ENCODE measurements at places on chromosomes 1 and 21.

DNA sequence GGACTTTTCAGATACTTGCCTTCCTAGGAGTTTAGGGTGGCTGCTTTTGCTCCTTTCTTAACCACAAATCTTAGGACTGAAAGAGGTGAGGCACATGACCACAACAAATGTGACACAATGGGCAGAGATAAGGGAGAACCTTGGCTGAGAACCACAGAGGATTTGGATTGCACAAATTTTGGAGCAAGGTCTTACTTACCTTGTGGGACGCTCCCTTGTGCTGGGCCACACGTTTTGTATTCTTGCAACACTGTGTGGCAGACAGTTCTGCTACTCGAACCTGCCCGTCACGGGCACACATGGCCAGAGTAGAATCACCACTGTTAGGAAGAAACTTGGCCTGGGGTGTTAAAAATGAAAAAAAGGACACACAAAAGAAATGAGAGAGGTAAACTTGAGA, 23.9 kb downstream of the DCAF8 start:
- DNase-seq: no peak

DNA sequence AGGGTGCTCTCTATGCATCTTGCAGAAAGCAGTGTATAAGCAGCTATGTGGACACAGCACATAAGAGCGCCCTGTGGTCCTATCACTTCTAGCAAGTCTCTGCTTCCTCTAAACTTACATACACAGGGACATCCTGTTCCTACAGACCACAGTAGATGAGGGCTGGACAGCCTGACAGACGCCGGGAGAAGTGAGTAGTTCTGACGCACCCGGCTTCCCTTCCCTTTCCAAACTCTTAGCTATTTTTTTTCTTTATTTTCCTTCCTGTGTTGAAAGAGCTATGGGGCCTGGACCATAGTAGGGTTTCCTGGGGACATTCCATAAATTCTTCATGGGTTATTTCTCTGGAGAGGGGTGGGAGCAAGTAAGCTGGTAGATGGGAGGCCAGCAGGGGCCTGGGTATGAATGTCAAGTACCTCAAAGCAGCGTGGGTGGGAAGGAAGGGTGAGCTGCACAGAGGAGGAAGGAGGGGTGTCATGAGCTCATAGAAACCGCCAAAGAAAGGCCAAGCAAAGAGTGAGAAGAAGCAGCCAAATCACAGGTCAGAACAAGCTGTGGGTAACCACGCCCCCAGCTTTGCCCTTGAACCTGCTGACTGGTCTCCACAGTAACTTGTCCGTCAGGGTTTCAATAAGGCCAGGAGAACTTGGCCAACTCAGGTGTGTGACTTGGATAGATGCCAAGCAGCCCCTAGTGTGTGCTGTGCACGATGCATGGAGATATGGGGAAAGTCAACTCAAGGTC, 36.6 kb downstream of the PLXNA2 start:
- DNase-seq: no peak

- DNase-seq: no peak
Measured at GRCh38 chr1:58648842-58649241, 51.0 kb downstream of the MYSM1 start.

- no peak for DNase-seq
Measured at GRCh38 chr1:44855742-44856141, 12.7 kb upstream of the PTCH2 start.

DNA sequence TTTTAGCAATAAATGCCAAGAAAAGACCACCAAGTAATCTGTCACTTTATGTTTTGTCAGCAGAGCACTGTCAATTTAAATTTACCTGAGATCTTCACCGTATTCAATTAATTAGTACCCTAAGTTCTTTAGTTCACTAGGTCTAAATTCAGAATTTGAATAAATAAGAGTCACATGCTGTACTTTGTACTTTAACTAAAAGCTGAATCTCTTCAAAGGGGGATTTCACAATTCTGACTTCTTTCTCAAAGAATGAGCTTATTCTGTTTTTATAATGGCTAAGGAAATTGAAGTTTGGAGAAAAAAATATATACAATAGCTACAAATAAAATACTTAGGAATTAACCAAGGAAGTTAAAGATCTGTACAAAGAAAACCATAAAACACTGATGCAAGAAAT, 2.1 kb upstream of the GNG5 start:
- DNase-seq: no peak

DNA sequence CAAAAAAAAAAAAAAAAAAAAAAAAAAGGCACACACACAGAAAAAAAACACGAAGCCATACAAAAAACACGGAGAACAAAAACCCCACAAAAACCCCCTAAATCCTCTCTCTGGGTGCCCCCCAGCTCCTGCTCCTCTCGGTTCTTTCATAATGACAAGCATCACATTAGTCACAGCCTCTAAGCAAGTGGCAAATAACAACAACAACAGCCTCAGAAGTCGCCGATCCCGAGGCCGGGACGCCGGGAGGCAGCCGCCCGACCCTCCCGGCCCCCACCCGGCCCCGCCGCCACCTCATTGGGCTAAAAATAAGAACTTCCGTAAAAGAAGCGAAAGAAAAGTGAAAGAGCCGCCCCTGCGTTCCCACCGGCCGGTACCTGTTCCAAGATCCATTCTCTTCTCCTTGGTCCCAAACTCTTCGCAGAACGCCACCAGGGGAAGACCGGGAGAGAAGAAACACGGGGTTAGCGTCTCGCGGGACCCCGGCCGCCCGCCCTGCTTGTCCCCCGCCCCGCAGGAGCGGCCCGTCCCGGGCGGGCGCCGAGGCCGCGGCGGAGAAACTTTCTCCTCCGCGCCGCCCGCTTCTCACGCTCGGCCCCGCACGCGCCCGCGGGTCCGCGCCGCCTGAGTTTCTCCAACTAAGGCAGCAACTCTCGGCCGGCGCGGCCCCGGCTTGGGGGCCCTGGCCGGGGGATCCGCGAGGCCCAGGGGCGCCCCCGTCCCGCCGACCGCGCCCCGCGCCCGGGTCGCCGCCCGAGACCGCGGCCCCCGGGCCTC, 102.8 kb downstream of the CASZ1 start:
- DNase-seq: no peak

- DNase-seq: no peak
Measured at GRCh38 chr1:163170331-163170730, 32.4 kb downstream of the RGS5 start.

GRCh38 chr1:32274646-32275340, 17.1 kb upstream of the HDAC1 start:
- DNase-seq: no peak

Measured in NCI-H187 treated with DMSO at 0.1 percent for 48 hours (cell line).